ENCODE measurements at places on chromosomes 3 and 15. TPM values are rescaled to one million over a fixed set of nuclear protein-coding genes. Genes with fewer than 3 reads are reported as not detected.

Gene CPNE9
- total RNA-seq: not detected

Gene CCR9
- not detected for total RNA-seq

DNA sequence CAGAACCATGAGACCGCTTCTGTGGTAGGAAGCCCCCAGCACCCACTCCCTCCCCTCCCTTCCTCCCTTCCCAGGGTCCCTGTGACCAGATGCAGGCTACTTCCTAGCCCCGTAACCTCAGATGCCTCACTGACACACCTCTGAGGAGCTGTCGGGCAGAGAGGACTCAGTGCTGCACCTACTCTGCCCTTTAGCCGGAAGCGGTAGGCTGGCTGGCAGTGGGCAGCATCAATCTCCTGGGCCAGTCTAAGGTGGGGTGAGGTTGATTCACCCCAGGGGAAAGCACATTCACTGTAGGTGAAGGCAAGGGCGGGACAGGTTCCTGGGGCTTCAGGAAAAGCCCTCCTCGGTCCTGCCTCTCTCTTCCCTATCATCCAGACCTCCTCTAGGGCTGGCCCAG, 19.1 kb downstream of the CSRNP1 start:
- DNase-seq: no peak

DNA sequence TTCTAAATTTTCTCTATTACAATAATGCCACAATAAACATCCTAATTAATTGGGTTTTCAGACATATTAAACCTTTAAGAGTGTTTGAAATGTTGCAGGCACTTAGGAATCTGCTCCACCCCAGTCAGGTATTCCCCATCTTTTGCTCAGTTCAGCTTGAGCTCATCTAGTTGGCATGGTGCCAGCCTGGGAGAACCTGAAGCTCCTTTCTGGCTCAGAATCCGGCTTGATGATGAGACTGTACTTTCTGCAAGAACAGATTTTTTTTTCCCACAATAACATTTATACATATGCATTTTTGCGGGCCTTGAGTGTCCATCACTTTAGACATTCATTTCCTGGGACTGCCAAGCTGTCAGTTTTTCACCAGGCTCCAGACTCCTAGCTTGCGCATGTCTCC, 7.7 kb upstream of the OXSR1 start:
- DNase-seq: no peak

DNA sequence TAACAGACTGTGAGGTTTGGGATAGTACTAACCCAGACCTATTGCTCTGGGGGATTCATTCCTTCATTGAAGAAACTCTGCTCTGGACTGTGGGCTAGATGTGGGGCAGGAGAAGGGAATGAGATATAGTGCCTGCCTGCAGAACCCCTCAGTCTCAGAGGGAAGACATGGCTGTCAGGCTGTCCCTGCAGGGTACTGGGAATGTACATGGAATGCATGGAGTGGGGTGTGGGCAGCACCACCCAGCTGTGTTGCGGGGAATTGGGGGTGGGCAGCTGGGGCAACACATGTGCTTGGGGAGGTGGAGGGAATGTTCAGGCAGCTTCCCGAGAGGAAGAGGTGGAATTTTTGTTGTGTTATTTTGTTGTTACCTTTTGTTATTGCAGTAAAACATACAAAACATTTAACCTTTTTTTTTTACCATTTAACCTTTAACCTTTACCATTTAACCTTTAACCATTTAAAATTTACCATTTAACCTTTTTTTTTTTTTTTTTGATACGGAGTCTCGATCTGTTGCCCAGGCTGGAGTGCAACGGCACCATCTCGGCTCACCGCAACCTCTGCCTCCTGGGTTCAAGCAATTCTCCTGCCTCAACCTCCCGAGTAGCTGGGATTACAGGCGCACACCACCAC, 7.3 kb downstream of the PAQR5 start:
- no peak for DNase-seq

DNA sequence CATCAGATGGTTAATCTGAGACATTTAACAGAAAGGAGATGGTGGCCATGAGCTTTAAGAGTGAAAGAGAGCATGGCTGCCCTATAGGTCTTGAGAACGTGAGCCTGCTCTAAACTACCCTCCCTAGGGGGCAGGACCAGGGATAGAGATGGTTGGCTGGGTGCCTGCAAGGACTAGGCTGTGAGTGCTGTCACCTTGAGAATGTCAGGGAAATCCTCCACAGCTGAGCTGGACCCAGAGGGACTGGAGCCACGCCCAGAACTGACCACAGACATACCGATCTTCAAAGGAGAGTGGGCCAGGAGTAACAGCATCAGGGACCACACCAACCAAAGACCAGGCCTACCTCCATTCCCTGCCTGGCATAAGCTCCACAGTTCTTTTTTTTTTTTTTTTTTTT, 53.6 kb upstream of the UBE2E1 start:
- DNase-seq: no peak

GRCh38 chr3:152177757-152178156, 91.0 kb upstream of the MBNL1 start:
- DNase-seq: no peak

DNA sequence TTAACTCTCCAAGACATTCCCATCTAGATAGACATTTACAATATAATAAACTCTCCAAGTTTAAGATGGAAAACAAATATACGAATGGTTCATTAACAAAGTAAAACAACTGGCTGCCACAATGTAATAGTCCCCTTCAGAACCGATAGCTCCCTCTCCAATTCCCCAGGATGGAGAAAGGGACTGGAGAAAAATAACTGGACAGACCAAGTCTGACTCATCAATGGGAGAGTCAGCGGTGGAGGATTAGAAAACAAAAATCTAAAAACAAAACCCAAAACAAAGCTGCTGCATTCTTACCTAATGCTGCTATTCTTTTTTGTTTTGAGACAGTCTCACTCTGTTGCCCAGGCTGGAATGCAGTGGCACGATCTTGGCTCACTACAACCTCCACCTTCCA, 468.1 kb downstream of the SHQ1 start:
- no peak for DNase-seq

- DNase-seq: no peak
Measured at GRCh38 chr3:45362161-45362560, 26.2 kb upstream of the LARS2 start.
